ENCODE measurements at places on chromosomes 12 and 14. TPM values are rescaled to one million over a fixed set of nuclear protein-coding genes. Genes with fewer than 3 reads are reported as not detected.

DNA sequence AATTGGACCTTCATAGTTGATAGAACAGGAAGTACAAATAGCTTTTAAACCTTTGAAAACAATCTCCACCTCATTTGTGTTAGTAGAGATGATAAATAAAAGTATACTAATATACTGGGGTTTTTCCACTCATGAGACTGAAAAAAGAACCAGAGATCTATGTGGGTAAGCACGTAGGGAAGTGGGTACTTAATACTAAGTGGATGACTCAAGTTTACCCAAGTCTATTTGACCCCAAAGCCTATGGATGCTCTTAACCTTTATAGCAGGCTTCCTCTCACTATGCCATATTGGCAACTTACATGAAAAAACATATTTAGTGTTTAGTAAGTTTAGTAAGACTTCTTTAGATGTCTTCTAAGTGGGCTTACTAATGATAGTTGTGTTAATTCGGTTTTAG lies 49.2 kb upstream of the CHPT1 start:
- no peak for DNase-seq

DNA sequence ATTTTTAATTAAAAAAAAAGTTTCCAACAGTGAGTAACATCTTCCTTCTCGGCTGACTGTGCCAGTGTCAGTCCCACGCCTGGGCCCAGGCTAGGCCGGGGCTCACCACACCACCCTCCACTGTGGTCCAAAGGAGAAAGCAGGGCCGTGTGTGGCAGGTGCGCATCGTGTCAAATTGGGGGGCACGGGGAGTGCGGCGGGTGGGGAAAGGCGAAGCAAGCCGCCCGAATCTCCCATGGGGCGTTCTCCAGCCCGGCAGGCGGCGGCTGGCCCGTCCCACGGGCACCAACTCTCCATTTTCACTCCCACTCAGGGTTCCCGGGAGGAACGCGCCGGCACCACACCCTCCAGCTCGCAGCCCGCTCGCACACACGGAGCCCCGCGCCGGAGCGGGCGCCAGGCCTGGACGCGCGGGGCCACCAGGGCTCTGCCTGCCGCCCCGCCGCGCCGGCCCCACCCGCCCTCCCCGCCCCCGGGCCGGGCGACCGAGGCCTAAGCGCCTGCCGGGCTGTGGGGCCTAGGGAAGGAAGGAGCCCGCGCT lies 604 bp downstream of the EEA1 start:
- DNase-seq = peak; percentile 13

RDH16 gene
- total RNA-seq = 1.8 TPM

CLEC4C gene
- not detected for total RNA-seq

DACT1 gene
- 87.2 TPM for total RNA-seq
